ENCODE measurements at places on chromosomes 2 and 18. TPM values are rescaled to one million over a fixed set of nuclear protein-coding genes. Genes with fewer than 3 reads are reported as not detected.

GRCh38 chr2:102064679-102065674 lies 73.2 kb downstream of the IL1R2 start:
- H3K27ac ChIP-seq, result no peak overlapping the region
- peaks cover 5% of the 10 kb centered on the region for H3K4me1 ChIP-seq
- no peaks in the 10 kb centered on the region for H3K36me3 ChIP-seq
- H3K27me3 ChIP-seq, result no peaks in the 10 kb centered on the region

DNA sequence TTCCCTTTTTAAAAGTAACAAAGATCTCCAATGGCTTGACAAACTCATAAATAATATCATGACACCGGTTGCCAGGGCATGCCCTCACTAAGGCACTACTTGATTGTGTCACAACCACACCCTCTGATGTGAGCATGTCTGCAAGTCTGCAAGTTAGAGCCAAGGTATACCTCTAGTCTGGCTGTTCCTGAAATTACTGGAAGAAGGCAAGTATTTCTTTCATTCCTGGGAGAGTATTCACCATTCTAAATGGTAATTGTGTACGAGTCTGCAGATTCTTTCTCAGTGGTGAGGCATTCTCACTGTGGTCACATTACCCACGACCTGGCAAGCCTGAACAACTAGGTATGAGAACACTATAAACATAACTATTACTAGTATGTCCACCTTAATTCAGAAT lies 25.7 kb upstream of the RNU4ATAC start:
- no peaks in the 10 kb centered on the region for H3K4me1 ChIP-seq
- H3K36me3 ChIP-seq, result peaks cover 6% of the 10 kb centered on the region
- no peak for DNase-seq
- no peak overlapping the region for H3K4me3 ChIP-seq

- no peaks in the 10 kb centered on the region for H3K27me3 ChIP-seq
- no peaks in the 10 kb centered on the region for H3K4me1 ChIP-seq
- H3K27ac ChIP-seq, result no peak overlapping the region
- H3K4me3 ChIP-seq, result no peak overlapping the region
Observed at GRCh38 chr2:226995625-226996041, 159.8 kb downstream of the RHBDD1 start.

DNA sequence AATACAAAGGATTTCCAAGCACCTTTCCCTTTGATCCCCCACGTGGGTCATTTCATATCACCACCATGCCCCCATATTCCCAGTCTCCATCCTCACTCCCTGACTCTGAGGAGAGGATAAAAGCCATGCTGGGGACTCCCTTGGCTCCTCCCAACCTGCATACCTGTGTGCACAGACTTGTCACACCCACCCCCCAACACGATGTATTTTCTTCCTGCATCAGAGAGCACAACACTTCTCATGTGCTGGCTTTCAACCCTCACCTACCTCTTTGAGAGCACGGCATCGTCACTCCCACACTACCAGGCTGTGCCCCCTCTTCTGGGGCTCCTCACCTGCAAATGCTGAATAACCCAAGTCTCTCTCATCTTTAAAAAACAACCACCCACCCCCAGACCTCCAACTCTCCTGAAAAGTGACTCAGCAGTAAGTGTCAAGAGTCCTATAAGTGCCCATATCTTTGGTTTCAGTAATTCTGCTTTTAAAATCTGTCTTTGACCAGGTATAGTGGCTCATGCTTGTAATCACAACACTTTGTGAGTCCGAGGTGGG lies 53.1 kb downstream of the AP1S3 start:
- no peak for DNase-seq
- no peak overlapping the region for H3K4me3 ChIP-seq
- no peaks in the 10 kb centered on the region for H3K36me3 ChIP-seq
- no peak overlapping the region for H3K27ac ChIP-seq
- peaks cover 10% of the 10 kb centered on the region for H3K4me1 ChIP-seq
- no peaks in the 10 kb centered on the region for H3K27me3 ChIP-seq

DNA sequence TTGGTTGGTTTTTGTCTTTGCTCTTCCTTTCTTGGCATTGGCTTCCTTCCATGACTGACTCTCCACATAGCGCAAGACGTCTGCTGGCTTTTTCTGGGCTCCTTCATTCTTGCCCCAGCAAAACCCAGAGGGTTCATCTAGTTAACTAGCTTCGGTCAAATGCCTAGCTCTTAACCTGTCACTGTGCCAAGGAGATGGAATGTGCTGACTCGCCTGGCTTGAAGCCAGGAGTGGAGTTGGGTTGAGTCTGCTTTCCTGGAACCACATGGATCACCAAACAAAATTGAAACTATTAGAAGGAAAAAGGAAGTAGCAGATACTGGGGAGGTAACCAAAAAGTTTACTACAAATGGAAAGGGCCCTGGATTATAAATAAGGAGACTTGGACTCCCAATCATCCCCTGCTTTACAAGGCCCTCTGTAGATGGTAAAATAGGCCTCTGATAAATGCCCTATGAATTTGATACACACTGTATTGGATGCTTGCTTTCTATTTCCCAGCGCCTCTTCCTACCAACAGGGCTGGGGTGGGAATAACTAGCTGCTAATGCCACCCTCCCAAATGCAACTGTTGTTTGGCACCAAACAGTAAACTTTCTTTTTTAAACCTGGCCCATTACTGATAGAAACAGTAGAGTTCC lies 11.3 kb downstream of the MALT1 start:
- no peak overlapping the region for H3K27ac ChIP-seq
- no peak overlapping the region for H3K4me3 ChIP-seq
- DNase-seq, result no peak
- H3K36me3 ChIP-seq, result no peaks in the 10 kb centered on the region
- 0 out of 2 replicates have a peak, but pooled peaks cover 4% of the 10 kb centered on the region for H3K4me1 ChIP-seq

DNA sequence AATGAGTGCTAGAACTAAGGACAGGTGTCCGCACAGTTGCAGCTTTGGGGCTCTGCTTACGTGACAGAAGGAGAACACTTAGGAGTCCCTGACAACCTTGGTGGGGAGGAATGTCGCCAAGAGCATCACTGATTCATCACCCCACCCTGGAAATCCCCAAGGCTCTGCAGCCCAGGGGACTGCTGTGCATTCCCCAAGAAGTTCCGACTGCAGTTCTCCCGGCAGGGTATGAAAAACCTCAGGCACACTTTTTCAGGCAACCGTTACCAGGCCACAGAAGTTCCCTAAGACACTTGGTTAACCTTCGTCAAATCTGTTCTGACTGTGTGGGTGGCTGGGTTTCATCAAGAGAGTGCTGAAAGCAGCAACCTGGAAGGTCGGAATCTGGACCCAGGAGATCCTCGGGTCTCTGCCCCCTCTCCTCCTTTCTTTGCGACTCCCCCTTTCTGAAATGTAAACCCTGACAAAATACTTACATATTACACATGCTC lies 192.1 kb upstream of the CXCR4 start:
- no peak overlapping the region for H3K27ac ChIP-seq
- DNase-seq, result no peak
- H3K27me3 ChIP-seq, result 0 out of 2 replicates have a peak, but pooled peaks cover 2% of the 10 kb centered on the region

DNA sequence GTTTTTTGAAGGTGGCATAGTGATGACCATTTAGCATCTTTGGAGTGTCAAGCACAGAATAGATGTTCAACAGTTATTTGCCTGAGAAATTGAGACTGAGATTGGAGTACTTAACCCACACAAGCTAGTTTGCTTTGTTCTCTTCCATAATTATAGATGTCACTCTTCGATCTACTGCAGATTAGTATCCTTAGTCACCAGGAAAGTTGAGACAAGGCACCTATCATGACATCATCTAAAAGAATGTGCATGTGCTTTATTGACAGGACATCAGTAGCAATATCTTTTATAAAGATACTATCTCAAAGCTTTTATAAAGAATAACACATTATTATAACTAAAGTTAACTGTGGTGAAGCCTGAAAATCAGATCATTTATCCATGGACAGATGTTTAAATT lies 6.4 kb downstream of the VRK2 start:
- no peaks in the 10 kb centered on the region for H3K27me3 ChIP-seq
- peaks cover 14% of the 10 kb centered on the region for H3K36me3 ChIP-seq
- DNase-seq, result no peak
- no peak overlapping the region for H3K4me3 ChIP-seq
- H3K4me1 ChIP-seq, result no peaks in the 10 kb centered on the region

DNA sequence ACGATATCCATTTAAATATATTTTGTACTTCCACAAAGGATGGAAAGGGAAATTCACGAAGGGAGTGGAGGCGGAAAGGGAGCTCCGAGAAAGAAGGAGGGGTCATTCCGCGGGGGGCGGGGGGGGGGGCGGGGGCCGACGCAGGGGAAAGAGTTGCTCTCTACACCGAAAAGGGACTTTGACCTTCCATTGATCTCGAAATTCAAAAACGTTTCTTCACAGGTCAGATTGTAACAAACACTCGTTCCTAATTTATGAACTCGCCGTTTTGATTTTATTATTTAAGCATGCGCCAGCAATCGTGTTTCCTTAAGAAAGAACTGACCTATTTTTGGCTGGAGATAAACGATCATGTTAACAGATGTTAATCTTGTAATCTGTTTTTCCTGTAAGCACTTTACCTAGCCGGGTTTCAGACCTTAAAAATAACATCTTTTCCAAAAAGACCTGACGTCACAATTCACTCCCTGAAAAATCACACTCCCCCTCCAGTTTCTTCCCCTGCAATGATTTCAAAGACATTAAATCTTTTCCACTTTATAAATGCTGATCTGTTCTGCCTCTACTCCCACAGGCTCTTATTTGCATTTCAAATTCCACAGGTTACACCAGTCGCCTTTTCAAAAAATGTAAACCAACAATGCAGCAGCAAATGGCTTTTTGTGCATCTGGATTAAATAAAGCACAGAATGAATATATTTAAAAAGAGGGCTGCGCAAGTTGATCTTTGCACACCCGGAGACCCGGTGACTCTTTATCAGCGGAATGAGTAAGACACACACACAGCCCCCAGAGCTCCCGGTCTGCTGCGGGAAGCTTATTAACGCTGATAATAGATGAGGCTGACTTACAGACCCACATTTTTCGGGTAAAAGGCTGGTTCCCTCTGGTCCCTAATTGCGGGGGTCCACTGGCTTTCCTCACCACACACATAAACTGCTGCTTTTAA lies 1.6 kb downstream of the ZNF516 start:
- H3K27ac ChIP-seq, result peak overlapping the region; percentile 83
- peaks cover 7% of the 10 kb centered on the region for H3K27me3 ChIP-seq
- H3K36me3 ChIP-seq, result no peaks in the 10 kb centered on the region
- H3K4me1 ChIP-seq, result peaks cover 32% of the 10 kb centered on the region

GRCh38 chr2:10847008-10847407 lies 34.4 kb upstream of the PDIA6 start:
- no peaks in the 10 kb centered on the region for H3K4me1 ChIP-seq
- H3K4me3 ChIP-seq, result no peak overlapping the region
- no peaks in the 10 kb centered on the region for H3K36me3 ChIP-seq
- H3K27ac ChIP-seq, result no peak overlapping the region
- H3K27me3 ChIP-seq, result no peaks in the 10 kb centered on the region
- no peak for DNase-seq

GRCh38 chr18:67300498-67300897 lies 216.0 kb downstream of the DSEL start:
- no peak overlapping the region for H3K27ac ChIP-seq
- H3K4me3 ChIP-seq, result no peak overlapping the region
- DNase-seq, result no peak
- no peaks in the 10 kb centered on the region for H3K36me3 ChIP-seq

- peaks cover 21% of the 10 kb centered on the region for H3K4me1 ChIP-seq
- DNase-seq, result no peak
- H3K27me3 ChIP-seq, result no peaks in the 10 kb centered on the region
- peak within 1 kb of the TSS; percentile 98 for H3K27ac ChIP-seq
- H3K36me3 ChIP-seq, result no peaks in the 10 kb centered on the region
Observed at GRCh38 chr18:70288851-70289328, at the start of gene SOCS6. Gene SOCS6 (plus strand): TSS chr18:70289045. CDS start chr18:70324669, 35,624 bp downstream.

DNA sequence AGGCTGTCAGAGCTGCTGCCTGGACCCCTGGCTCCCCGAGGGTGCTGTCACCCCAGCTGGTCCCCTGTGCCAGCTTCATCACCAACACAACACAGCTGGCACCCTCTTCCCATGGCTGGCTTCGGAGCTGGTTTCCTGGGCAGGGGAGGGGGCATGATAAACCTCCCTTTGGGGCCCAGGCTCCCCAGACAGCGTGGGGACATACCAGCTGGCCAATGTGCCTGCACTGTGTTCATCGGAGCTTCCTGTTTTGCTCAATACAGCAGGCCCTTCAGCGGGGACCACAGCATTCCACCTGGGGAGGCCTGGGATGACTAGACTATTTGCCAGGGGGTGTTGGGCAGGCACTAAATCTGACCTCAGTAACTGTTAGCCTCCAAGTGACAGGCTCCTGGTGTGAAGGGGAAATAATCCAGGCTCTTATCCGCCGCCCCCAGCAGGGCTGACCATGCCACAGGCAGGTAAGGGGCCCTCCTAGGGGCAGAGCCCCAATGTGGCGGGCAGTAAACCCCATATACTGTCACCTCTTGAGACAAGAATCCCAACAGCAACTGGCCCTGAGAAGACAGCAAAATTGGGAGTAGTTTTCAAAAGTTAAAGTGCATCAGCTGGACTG lies 44.6 kb downstream of the EMX1 start:
- no peaks in the 10 kb centered on the region for H3K27me3 ChIP-seq
- no peak for DNase-seq
- no peak overlapping the region for H3K4me3 ChIP-seq
- H3K27ac ChIP-seq, result no peak overlapping the region
- no peaks in the 10 kb centered on the region for H3K36me3 ChIP-seq

GRCh38 chr2:174996622-174997021 lies 8.6 kb downstream of the CHN1 start:
- H3K27me3 ChIP-seq, result no peaks in the 10 kb centered on the region
- H3K4me3 ChIP-seq, result no peak overlapping the region
- H3K27ac ChIP-seq, result no peak overlapping the region

- no peak overlapping the region for H3K27ac ChIP-seq
- H3K27me3 ChIP-seq, result no peaks in the 10 kb centered on the region
- no peak overlapping the region for H3K4me3 ChIP-seq
- no peak for DNase-seq
Observed at GRCh38 chr18:36582988-36583745, 245.6 kb downstream of the TPGS2 start.

DNA sequence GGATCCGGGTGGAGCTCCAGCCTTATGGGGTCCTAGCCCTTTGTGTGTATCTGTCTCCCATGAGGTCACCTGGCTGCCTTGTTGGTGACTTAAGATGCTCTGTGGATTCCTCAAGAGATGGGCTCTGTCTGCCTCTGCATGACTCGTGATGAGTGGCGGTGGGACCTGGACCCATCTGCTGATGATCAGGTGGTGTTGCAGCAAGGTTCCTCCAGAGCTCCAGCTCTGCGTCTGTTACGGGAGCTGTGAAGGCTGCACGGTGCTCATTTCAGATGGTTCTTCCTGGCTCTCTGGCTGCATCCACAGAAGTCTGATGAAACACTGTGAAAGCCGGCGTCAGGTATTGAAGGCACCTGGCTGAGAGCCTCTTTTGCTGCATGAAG lies 2.4 kb downstream of the AGAP1 start:
- H3K27ac ChIP-seq, result peak overlapping the region; percentile 49
- peaks cover 44% of the 10 kb centered on the region for H3K4me1 ChIP-seq
- H3K36me3 ChIP-seq, result no peaks in the 10 kb centered on the region
- H3K4me3 ChIP-seq, result peak overlapping the region; percentile 68
- DNase-seq, result no peak
- H3K27me3 ChIP-seq, result no peaks in the 10 kb centered on the region

MYOM1 gene
- total RNA-seq, result 0.92 TPM

SERPINB13 gene
- total RNA-seq, result not detected

TUBA3E gene
- not detected for total RNA-seq

DNAJC5G gene
- total RNA-seq, result not detected

AOX1 gene
- 3.0 TPM for total RNA-seq
